M059J (cell line): ENCODE measurements at places on chromosomes 1 and 21. TPM values are rescaled to one million over a fixed set of nuclear protein-coding genes. Genes with fewer than 3 reads are reported as not detected.

AMY1C gene
- not detected in 2 replicates for total RNA-seq

ANGPTL7 gene
- 0.12 and 0.22 TPM in 2 replicates for total RNA-seq

GRCh38 chr21:45160198-45160597 lies 85.8 kb downstream of the ADARB1 start:
- no peak for DNase-seq

DNA sequence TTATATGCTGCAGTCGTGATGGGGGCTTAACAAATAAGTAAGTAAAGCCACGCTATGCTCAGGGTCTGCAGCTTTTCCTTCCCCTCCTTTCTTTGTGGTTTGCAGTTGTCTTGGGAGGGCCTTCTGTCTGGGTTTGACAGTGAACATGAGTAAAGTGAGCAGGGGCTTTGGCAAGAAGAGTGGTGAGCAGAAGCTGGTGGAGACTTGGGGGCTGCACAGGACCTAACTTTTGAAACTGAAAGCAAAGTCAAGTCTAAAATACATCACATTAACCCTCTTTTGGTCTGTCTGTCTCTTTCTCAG lies 368.6 kb upstream of the VAMP3 start:
- DNase-seq = no peak

DNA sequence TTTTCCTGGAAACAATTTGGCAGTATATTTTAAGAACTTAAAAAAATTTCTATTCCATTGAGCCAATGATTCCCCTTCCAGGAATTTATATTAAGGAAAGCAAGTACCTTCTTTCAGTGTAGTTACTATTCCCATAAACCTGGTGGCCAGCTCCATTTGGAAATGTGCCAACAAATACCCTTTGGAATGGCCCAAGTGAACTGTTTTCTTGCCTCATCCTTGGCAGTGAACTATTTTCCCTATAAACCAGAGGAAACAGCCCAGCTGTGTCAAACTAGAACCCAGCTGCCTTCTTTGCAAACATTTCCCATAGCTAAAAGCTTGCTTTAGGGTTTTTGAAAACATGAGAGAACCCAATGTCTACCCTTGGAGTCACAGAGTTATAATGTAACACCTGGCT lies 496.9 kb downstream of the NEGR1 start:
- DNase-seq = no peak

DNA sequence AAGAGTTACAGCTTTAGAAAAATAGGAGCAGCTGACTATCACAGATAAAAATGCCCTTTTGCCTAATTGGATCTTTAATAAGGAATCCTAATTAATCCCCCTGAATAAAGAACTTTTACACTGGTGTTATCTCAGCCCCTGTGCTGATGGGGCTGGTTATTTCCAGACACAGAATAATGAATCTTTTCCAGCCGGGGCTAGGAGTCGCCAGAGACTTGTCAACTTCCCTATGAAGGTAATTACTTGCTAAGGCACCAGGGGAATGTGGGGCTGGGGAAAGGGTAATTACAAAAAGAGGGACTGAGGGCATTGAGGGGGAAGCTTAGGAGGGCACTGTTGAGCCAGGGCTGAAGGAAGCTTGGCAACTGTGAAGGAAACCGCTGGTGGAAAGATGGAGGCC lies 34.5 kb downstream of the HMGB4 start:
- DNase-seq = no peak

- peak; percentile 49 for DNase-seq
These were observed 7.0 kb upstream of the IL23R start for GRCh38 chr1:67159233-67159632.

STK40 gene
- total RNA-seq = 13.2 and 21.4 TPM in 2 replicates

GRCh38 chr1:225911191-225912130 lies 12.6 kb downstream of the PYCR2 start:
- DNase-seq = no peak
